ENCODE measurements at places on chromosomes 5 and 9.

GRCh38 chr9:38284039-38284575 is 108.4 kb upstream of the ALDH1B1 start:
- DNase-seq: no peak

GRCh38 chr9:26781906-26782305 is 110.7 kb downstream of the CAAP1 start:
- no peak for DNase-seq

- no peak for DNase-seq
Measured at GRCh38 chr9:92480986-92481633, 1.2 kb downstream of the ASPN start.

GRCh38 chr9:37209431-37210386 is 89.3 kb downstream of the ZCCHC7 start:
- DNase-seq: no peak

GRCh38 chr5:150114102-150114641 is 27.8 kb upstream of the CSF1R start:
- DNase-seq: no peak

DNA sequence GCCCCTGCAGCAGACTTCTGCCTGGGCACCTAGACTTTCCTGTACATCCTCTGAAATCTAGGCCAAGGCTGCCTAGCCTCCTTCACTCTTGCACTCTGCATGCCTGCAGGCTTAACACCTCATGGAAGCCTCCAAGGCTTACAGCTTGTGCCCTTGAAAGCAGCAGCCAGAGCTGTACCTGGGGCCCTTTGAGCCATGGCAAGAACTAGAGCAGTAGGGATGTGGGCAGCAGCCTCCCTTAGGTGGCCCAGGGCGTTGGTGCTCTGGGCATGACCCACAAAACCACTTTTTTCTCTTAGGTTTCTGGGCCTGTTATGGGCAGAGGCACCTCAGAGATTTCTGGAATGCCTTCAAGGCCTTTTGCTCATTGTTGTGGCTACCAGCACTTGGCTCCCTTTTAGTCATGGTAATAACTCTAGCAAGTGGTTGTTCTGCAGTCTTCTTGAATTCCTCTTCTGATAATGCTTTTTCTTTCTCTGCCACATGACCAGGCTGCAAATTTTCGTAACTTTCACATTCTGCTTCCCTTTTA is 606.2 kb downstream of the TLE4 start:
- no peak for DNase-seq

DNA sequence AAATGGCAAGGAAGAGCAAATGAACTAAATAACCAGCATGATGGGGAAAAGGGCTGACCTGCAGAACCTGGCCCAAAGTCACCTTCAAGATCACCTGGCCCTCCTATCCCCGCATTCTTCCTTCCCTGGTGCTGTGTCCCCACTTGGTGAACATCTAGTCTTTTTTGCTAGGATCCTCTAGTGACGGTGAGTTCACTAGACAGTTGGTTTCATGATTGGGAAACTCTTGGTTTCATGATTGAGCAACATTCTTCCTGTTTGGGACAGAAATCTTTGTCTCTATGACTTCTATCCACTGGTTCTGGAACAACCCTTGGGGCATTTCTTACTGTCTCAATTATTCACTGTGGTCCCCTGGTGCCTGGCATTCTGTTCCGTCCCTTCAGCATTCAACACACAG is 50.2 kb upstream of the DAB2IP start:
- DNase-seq: no peak

DNA sequence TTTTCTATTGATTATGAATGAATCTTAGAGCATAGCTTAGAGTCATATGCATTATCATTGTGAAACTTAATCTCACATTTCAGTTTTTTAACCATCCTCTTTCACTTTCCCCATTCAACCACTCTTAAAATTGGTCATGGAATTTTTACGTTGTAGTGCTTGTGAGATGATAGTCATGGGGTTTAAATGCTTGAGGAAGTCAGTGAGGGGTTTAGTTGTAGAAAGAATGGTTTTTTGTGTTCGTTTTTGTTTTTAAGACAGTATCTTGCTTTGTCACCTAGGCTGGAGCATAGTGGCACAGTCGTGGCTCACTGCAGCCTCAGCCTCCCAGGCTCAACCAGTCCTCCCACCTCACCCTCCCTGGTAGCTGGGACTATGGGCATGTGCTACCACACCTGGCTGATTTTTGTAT is 19.6 kb downstream of the UGCG start:
- no peak for DNase-seq

DNA sequence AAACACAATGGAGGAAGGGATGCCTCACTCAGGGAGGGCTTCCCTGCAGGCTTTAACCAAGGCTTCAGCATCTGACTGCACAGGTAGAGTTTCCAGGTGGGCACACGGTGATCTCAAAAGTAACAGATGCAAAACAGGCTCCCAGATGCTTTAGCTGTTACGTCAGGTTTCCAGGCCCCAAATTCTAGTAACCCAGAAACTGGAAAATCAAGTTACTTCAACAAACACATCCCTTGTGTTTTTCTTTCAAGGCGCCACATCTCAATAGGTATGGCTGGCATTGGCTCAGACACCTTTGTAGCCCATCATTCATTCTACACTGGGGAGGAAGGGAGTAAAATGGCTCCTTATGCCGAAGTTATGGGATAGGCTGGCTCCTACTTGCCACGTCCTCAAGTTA is 27.4 kb downstream of the NRG2 start:
- DNase-seq: no peak

GRCh38 chr9:38414040-38414723 is 10.1 kb downstream of the IGFBPL1 start:
- no peak for DNase-seq

GRCh38 chr5:42905827-42906226 is 94.1 kb upstream of the SELENOP start:
- no peak for DNase-seq

- DNase-seq: no peak
Measured at GRCh38 chr5:95417971-95418370, 26.8 kb downstream of the FAM81B start.

- no peak for DNase-seq
Measured at GRCh38 chr5:64693636-64694035, 3.3 kb downstream of the SHISAL2B start.

GRCh38 chr5:115835481-115835880 is 5.9 kb downstream of the ATG12 start:
- DNase-seq: no peak

- DNase-seq: no peak
Measured at GRCh38 chr5:130102375-130102774, 198.1 kb downstream of the CHSY3 start.

DNA sequence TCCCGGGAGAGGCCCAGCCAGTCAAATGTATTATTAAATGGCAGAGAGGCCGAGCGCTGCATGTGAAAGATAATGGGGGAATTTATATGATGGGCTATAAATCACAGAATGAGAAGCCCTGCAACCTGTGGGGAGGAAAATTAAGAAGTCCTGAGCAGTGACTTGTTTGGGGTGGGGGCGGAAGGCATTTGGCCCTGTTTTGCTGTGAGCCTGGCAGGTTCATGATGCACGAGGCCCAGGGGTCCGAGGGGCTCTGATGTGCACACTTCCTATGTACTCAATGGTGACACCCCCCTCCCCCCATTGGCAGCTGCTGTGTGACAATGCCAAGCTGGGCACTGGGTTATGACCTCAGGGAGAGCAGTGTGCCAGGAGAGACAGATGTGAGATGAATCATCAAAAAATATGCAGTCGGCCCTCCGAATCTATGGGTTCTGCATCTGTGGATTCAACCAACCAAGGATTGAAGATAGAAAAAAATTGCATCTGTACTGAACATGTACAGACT is 13.7 kb upstream of the DAB2IP start:
- DNase-seq: no peak

DNA sequence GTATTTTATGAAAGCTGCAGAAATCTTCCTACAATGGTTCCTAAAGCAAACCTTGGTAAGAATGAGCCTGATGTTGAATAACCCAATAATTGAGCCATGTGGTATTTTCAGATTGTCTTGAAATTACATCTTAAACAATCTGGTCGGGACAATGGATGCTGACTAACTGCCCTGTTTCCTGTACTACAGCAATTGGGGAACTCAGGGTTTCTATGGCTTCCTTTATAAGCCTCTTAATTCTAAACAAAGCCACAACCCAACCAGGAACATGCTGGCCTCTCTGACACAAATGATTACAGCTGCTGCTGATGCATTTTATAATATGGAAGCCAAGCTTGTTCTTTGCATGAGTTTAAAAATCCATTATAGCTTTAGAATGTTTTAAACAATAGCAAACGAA is 30.2 kb downstream of the PTPN3 start:
- no peak for DNase-seq

DNA sequence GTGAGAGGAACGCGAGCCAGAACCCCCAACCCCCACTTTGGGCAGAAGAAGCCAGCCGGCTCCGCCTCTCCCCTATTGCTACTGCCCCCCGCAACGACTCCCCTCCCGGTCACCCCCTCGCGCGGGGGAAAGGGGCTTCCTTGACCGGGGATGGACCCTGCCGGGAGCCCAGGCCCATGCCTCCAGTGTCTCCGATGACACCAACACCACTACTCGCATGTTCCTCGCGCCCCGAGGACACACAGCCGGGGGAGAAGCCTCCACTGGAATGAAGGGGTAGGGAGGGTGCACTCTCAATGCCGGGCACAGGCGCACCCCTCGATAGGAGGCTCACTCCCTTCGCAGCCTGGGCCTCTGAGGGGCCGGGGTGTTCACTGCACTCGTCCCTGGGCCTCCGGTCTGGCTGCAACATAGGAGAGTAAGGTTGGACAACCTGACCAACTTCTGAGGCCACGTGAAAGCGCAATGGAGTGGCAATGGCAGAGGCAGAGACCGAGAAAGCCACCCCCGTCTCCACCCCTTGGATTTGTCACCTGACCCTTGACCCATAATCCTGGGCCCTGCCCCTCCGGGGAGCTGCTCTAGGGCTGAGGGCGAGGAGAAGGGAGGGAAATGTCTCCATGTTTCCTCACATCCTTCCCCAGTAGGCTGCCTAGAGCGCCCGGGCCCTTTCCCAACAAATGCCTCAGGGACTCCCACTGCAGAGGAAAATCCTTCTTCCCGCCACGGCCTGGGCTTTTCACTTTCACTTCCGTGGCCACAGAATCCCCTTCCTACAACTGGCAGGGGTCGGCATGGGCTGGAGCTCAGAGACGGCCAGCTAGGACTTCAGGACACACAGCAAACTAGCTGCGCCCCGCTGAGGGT is 1.1 kb upstream of the CNTFR start:
- no peak for DNase-seq

- DNase-seq: no peak
Measured at GRCh38 chr5:123098767-123099513, 9.9 kb downstream of the PRDM6 start.

DNA sequence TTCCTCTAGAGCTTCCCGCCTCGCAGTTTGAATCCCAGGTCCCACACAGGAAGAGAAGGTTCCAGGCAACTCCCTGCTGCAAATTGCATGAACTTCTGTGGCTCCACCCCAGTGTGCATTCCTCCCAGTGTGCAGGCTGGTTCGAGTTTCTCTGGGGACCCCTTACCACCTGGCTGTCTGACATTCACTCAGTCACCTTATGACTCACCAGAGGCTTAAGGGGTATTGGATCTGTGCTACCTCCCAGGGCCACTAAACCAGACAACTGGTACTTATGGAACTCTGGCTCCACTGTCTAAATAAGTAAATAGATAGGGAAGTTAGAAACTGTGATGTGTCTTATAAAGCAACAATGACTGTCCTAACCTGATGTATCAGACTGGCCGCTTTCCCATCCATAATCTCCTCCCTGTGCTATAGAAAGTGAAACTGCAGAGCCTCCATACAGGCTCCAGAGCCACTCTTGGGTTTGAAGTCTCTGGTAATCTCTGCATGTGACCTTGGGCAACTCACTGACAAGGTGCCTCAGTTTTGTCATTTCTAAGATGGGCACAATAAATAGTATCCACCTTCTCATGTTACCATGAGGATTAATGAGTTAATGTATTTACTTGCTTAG is 720.6 kb downstream of the SEMA5A start:
- DNase-seq: no peak

- no peak for DNase-seq
Measured at GRCh38 chr5:53671447-53671846, 111.0 kb downstream of the NDUFS4 start.

- DNase-seq: no peak
Measured at GRCh38 chr9:71628247-71628646, 140.1 kb downstream of the CEMIP2 start.

- DNase-seq: no peak
Measured at GRCh38 chr5:8695902-8696845, 827.2 kb downstream of the MTRR start.

DNA sequence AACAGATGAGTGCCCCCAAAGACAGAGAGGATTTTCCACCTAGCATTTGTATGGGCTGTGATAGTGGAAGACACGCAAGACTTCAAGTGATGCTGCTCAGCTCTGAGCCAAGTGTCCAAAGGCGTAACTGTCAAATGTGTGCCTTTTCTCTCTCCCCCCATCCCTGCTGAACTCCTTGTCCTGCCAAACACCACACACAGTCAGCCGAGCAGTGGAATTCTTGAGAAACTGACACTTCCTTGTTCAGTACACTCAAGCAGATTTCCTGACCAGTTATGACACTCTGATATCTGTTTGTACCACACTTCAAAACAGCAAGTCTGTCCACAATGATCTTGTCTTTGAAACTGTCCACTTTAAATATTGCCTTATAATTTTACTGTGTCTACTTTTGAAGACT is 166.4 kb downstream of the PIK3R1 start:
- no peak for DNase-seq

DNA sequence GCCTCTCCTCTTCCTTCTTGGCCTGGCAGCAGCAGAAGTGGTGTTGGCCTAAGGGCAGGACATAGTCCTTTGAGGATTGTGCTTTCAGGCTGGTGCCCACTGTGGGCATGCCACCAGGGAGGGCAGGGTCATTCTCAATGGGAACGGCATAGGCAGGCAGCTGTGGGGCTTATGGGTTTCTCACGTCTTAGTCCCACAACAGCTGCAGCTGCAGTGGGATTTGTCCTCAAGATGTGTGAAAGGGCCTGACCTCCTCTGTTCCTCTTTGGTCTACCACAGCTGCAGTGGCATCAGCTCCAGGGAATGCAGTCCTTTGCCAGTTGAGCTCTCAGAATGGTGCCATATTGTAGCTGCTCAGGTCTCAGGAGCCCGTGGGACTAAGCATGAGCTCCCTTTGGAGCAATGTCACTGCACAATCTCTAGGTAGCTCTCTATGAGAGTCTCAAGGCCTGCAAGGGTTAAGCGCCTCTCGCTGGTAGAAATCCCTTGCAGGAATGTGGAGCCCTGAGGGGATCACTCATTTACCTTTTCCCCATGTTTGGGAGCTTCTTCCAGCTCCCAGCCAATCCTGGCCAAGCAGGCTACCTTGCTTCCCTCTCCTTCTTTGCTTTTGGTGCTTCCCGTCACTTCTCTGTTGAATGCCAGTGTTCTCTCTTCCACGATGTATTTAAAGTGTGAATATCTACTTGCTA is 104.8 kb downstream of the GNA14 start:
- DNase-seq: no peak

DNA sequence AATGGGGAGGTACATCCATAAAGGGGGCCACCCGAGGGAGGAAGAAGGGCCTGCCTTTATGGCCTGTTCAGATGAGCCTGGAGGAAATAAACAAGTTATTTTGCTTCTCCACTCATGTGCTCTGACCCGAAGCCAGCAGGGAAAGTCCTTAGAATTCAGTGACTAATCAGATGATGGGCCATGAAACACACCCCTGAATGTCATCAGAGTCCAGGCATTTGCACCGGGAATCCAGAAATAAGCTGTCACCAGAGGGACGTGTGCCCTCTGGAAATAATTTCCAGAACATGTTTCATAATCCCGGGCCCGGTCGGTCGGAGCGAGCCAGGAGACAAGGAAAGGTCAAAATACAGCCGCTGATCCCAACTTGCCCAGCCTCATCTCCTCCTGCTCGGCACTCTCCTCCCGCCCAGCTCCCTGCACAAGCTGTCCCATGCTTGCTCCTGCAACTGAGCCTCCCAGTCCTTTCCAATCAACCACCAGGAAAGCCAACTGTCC is 73.6 kb upstream of the ZNF622 start:
- no peak for DNase-seq

All from activated gamma-delta T cell treated with Interleukin-2 at 50 U/mL for 16 hours (primary cell).